Stimulated activated CD8-positive, alpha-beta memory T cell treated with anti-CD3 and anti-CD28 coated beads, Interleukin-2, amount 100 ng/mL, for 1 hour (primary cell): ENCODE measurements at places on chromosomes 1 and 21.
A peak's percentile ranks its signal among the peaks of the same experiment; 100 is the strongest.

DNA sequence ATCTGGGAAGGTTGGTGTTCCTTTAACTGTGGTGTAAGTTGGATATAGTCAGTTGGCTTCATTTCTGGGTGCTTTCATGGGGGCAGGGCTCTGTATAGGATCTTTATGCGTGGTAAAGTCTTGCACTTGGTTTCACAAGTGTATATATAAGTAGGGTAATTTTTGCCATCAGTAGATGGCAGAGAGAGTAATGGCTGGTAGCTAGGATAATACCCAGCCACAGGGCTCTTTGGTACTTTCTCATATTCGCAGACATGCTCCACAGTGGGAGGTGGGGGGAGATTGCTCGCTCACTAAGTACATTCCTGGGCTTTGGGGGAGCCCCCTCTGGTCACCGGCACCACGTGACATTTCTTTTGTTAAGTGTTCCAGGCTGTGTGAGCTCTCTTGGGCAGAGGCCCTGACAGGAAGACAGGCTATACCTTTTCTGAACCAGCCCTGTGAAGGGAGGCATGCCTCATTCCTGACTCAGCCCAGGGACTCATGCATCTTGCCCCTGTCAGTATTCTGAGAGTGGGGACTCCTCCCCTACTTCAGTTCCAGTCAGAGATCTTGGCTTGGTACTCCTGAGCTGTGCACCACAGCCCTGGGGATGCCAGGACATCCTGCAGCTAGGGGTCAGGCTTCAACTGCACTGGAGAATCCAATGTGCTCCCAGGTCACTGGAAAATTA is 37.6 kb downstream of the FCRL2 start:
- no peak for DNase-seq

- DNase-seq = no peak
These were observed 28.5 kb upstream of the KCNE2 start for GRCh38 chr21:34335316-34335715.

GRCh38 chr1:185144233-185144632 is 12.5 kb downstream of the TRMT1L start:
- no peak for DNase-seq

- no peak for DNase-seq
These were observed at the start of gene GPA33 for GRCh38 chr1:167090314-167090942. Gene GPA33, minus strand, starts transcription at chr1:167090377. Its CDS starts 90 bp downstream, at chr1:167090287.

GRCh38 chr1:31326461-31326860 is 29.6 kb downstream of the ZCCHC17 start:
- DNase-seq = no peak

- no peak for DNase-seq
These were observed 38.5 kb upstream of the ACTRT2 start for GRCh38 chr1:2982615-2983318.

- no peak for DNase-seq
These were observed 2.6 kb downstream of the ARPC5 start for GRCh38 chr1:183632964-183633363.

GRCh38 chr1:111846842-111847241 is 91.1 kb downstream of the DDX20 start:
- DNase-seq = no peak

- no peak for DNase-seq
These were observed 3.4 kb upstream of the HEYL start for GRCh38 chr1:39642796-39643195.

DNA sequence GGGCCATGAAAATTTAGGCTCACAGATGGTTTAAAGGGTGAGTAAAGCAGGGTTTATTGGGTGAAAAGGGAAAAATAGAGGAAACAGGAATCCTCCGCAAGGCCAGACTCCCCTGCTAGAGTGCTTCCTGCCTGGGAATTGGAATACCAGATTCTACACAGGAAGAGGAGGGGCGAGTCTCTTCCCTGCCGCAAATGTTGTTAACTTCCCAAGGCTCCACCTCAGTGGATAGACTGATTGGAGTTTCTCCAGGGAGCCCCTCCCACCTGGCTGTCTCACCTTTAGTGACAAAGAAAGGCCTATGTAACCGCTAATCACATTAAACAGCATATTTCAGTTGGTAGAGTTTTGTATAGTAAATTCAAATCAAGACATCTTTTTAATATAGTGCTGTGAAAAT is 1450.1 kb downstream of the KCNT2 start:
- DNase-seq = no peak

- DNase-seq = no peak
These were observed 6.1 kb downstream of the EFNA4 start for GRCh38 chr1:155069551-155070157.

DNA sequence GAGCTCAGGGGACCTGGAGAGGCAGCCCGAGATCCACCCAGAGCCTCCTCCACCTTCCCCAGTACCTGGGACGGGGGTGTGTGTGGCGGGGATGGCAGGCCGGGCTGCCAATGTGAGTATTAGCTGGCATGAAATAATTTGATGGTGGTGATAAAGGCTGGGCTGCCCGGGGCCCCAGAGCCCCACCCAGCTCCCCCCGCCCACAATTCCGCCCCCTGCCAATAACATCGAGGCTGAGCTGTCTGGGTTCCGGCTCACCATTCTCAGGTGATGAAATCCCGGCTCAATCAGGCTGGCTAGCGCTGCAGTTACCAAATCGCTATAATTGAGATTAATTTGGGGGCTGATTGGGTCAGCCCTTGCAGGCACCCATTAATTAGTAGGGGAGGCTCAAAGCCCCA is 103.8 kb upstream of the CASZ1 start:
- DNase-seq = no peak

GRCh38 chr1:174815036-174815435 is 184.7 kb upstream of the CACYBP start:
- DNase-seq = no peak

DNA sequence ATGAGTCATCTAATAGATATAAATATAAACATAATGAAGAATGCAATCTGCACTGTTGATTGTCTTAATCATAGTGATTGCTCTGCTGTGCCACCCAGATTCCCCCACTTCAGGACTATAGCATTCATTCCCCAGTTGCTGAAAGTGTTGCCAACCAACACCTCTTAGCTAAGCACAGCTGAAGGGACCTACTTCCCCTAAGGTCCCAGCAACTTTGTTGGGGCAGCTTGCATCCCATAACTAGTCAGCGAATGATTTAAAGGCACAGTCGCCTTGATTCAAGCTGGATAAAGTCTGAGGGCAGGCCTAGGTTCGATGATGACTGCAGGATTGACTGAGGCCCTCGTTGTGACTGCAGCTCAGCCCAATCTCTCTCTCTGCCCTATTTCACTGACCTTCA is 14.3 kb upstream of the RGS1 start:
- no peak for DNase-seq

DNA sequence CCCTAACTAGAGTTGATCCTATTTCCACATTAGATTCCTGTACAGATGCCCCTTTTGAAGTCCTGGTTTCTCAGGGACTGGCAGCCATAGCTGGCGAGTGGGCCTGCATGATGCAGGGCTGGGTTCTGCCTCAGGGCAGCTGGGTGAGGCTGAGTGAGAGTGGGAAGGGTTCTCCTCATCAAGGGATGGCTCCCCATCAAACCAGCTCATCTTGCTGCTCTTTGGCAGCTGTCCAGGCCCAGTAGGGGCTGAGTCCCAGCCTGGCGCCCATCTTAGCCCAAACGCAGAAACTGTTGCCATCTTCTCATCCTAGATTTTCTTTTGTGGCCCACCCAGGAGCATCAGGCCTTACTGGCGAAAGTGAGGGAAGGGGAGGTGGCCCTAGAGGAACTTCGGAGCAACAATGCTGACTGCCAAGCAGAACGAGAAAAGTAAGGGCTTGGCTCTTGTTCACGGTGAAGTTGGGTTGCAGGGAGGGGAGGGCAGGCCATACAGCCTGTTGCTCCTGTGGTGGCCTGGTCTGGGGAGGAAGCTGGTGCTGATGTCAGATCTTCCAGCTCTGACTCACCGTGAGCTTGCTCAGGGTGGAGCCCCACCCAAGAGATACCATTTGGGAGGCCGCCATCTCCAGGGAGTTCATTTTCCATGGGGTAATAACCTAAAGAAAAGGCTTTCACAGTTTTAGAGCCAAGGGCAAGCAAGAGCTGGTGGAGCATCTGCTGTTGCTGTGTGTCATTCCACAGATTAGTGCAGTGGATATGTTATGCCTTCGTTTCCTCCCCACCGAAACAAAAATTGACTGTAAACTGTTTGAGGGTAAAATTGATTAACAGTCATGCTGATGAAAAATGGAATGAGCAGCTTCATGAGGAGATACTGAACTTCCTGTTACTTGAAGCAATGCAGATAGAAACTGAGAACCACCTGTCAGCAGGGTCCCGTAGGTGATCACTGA is 34.7 kb downstream of the TUFT1 start:
- no peak for DNase-seq

DNA sequence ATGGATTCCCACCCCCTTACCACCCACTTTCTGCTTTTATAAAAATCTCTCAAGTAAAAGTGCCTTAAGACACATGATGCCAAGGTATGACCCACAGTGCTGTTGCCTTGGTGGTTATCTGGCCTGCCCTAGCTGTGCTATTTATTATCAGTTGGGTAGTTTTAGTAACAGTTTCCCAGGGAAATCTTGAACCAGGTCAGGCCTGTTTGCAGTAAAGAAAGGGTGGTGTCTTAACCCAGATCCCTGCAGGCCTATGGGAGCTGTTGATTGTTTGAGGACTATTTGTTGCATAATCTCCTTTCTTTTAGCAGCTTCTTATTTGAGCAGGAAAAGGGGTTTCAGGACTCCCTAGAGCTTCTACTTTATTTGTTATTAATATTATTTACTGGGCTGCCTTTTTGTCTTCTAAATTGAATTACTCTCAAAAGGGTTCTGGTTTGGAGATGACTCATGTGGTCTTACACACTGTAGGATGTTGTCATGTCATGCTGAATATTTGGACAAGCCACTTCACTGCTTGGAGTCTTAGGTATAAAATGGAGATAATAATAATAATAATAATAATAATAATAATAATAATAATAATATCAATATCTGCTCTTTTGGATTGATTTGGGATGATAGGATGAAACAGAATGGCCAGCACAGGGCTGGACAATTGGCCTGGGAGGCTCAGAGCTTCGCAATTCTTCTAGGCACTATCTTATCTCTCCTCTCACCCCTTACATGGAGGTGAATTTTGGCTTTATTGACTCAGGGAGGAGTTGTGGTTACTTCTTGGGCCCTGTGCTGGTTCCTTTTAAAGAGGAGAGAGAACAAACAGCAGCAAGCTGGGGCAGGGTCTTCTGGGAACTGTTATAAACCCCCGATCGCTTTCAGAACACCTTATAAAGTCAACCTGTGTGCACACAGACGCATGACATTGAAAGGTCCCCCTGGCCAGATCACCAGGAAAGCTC is 252.1 kb downstream of the PRDM2 start:
- DNase-seq = no peak

- DNase-seq = no peak
These were observed 179.7 kb downstream of the CHRM3 start for GRCh38 chr1:239566074-239566473.

DNA sequence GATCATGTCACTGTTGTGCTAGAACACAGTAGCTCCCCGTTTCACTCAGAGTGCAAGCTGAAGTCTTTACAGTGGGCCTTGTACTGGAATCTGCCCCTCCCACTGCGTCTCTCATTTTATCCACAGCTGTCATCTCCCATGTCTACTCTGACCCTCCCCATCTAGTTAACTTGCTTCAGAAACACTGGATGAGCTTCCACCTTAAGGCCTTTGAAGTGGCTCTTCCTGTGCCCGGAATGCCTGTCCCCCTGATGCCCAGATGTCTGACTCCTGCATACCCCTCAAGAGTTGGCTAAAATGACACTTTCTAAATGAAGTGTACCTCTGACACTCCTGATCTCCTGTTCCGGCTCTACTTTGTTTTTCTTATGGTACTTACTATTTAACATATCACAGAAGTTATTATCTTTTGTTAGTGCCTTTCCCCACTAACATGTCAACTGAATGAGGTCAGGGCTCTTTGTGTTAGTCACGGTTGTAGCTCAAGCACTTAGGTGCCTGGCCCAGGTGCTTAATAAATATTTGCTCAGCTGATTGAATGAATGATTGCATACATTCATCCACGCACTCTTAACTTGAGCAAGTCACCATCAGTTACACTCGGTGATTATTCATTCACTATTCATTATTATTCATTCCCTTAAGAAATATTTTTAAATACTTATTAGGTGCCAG is 13.3 kb downstream of the ARV1 start:
- no peak for DNase-seq

GRCh38 chr1:11648732-11649158 is 5.5 kb downstream of the FBXO2 start:
- DNase-seq = no peak

DNA sequence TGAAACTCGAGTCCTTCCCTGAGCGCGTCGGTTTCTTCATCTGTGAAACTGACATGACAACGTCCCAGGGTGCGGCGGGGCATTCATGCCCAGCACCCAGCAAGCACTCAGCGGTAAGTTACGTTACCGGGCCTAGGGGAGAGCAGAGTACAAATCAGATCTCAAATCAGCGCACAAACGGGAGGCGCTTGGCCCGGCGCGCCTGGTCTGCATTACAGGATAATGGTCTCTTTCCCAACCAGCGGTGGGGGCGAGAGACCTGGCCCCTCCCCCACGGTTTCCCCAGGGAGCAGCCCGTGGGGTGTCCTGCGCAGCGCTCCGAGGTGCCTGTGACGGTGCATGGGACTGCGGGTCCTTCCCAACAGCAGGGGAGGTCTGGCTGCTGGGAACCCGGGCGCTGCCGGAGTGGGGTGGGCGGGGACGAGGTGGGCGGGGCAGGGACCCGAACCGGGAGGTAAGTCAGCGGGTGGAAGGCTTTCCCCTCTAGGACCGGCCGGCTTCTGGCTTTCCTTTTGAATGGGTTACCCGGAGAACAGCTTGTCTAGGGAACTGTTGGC is 1.0 kb downstream of the TMEM51 start:
- no peak for DNase-seq

- no peak for DNase-seq
These were observed 73.8 kb downstream of the TUT4 start for GRCh38 chr1:52479076-52479475.

DNA sequence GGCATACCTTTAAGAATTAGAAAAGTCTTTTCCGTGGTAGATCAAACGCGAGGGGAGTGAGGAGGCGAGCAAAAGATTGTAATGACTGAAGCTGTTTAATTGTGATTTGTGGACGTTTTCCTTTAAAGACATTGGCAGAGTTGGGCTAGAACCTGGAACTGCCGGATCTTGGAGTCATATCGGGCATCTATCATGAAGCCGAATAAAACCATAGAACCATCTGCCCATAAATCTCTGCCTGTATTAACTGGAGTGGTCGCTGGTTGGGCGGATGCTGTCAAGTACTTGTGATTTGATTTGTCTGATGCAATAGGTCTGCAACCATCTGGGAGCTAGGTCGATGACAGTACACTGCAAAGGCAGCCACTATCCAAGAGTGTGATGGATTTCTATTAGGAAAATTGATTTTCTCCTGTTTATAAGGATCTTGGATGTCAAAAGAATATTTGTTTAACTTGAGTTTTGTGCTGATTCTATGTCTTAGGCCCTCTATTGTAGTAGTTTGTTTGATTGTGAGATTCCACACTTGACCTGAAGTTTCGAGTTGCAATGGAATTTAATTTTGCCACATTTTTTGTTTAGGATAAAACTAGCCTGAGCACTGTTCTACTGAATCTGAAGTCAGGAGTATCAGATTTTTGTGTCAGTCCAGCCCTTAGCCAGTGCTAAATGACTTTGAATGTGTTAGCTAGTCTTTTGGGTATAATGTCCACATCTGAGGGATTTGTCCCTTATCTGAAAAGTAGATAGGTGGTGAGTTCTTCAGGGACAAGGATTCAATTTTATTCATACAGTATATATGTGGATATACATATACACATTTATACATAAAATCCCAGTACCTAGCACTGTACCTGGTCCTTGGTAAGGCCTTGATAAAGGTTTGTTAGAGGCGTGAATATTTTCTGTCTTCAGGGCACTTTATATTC is 1.2 kb downstream of the SARS1 start:
- DNase-seq = no peak

- DNase-seq = peak; percentile 58
These were observed 58.4 kb upstream of the CACNA1E start for GRCh38 chr1:181424786-181425403.

- no peak for DNase-seq
These were observed 17.4 kb downstream of the NDUFS5 start for GRCh38 chr1:39043513-39043912.
